CD4-positive, alpha-beta memory T cell (primary cell): ENCODE measurements at places on chromosomes 1 and 21.

DNA sequence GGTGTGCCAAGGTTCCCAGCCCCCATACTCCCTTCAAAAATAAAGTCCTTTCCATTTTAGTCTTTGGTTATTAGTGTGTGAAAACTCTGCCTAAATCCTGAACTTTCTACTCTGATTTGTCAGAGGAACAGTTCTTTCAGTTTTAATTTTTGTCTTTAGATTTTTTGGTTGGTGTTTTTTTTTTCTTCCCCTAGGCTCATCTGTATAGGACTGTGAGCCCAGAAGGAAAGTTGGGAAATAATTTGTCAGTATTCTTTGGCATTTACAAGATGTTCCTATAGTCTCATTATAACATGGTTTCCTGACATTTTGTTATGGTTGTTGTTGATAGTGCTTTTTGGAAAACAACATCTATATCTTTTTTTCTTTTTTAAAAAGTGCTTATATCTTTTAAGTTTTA lies 38.0 kb downstream of the LAMC1 start:
- DNase-seq: no peak

GRCh38 chr1:25810341-25811299 lies 9.1 kb upstream of the MTFR1L start:
- DNase-seq: peak; percentile 69

GRCh38 chr1:219226196-219226595 lies 52.5 kb downstream of the LYPLAL1 start:
- DNase-seq: no peak

DNA sequence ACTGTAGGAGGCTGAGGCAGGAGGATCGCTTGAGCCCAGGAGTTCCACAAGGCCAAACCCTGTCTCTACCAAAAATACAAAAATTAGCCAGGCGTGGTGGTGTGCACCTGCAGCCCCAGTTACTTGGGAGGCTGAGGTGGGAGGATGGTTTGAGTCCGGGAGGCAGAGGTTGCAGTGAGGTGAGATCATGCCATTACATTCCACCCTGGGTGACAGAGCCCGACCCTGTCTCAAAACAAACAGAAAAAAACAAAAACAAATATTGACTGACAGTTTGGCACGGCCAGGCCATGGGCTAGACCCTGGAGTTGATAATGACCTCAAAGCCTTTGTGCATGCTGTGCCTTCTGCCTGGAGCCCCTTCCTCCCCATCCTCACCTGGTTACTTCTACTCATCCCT lies 19.2 kb upstream of the RSPO1 start:
- no peak for DNase-seq

DNA sequence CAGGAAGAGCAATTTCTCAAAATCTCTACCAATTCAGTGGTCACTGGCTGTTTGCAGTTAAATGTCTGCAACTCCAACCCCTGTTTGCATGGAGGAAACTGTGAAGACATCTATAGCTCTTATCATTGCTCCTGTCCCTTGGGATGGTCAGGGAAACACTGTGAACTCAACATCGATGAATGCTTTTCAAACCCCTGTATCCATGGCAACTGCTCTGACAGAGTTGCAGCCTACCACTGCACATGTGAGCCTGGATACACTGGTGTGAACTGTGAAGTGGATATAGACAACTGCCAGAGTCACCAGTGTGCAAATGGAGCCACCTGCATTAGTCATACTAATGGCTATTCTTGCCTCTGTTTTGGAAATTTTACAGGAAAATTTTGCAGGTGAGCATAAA lies 167.2 kb downstream of the CRB1 start:
- DNase-seq: no peak

DNA sequence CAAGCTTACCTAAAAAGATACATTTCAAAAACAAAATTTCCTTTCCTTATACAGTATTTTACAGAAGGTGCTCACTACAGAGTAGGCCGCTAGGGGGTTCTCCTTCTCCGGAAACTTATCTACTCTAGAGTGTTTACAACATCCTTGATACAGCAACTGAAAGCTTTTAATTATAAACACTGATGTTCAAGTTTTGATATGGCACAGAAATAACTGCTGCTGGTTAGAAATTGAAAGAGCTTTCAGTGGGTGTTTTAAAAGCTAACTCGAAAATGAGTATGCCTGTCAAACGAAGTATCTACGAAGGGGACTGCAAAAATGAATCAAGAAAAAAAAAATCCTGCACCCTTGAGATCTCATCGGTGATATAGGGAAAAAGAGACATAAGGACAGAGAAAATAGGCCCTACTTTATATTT lies 1.0 kb downstream of the YOD1 start:
- DNase-seq: peak; percentile 61

- DNase-seq: no peak
Observed at GRCh38 chr1:230080822-230081221, 13.8 kb downstream of the GALNT2 start.

DNA sequence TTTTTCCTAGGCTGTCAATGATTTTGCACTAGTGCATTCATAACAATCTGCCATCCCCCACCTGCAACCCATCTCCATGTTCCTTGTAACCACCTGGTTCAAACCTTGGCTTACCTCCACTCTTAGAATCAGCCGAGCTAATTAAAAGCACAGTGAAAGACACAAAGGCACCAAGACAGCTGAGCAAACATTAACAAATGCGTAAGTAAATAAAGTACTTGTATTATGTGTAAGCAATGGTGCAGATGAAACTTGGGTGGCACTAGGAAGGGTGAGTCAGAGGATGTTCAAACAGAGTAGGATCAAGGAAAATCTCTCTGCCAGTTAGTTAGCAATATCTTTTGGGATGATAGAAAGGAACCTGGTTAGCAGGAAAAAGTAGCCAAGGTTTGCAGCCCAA lies 5.1 kb upstream of the FOXJ3 start:
- no peak for DNase-seq

GRCh38 chr21:43922949-43923348 lies 57.9 kb downstream of the AGPAT3 start:
- DNase-seq: no peak

DNA sequence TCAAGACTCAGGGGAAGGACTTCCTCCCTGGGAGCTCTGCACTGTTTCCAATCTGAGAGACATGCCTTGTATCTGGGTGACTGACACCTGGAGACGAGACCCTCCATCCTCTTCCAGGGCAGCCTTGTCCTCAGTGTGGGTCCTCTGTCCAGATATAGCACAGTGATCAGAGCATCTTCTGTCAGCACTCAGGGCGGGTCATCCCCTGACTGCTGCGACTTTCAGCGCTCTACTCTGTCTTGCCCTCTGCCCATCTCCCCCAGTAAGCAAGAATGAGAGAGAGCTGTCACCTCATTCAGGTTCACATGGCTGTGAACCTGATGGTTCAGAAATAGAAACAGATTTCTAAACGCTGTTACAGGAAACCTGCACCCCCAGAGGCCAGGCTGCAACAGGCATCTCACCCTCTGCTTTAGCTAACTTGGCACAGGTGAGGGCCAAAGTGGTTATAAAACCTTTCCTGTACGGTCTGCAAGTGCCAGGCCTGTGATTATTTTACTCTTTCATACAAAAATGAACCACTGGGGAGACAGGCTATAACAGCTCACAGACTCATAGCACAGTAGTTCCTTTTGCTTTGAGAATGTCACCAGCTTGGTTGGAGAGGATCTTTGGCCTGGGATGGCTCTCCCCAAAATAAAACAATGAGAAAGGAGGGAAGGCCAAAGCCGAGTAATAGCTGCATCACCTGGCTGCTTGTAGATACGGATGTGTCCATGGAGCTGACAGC lies 11.4 kb upstream of the TENT5C start:
- DNase-seq: no peak

DNA sequence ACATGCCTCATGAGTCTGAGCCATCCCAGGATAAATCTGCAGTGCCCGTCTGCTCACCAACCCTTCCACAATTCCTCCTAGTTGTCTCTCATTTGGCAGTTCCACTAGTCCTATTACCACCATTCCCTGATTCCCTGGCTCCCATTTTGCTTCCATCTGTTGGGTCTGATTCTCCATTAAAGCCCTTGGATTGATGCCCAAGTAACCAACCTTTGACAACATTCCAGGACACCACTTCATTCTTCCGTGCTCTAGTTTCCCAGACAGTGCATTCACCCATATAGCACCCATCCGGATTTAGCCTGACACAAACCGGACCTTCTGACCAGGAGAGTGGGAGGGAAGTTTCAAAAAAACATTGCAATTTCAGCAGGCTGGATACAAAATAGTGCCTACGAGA lies 189.4 kb upstream of the PALMD start:
- no peak for DNase-seq

GRCh38 chr1:82515650-82516049 lies 714.9 kb downstream of the ADGRL2 start:
- no peak for DNase-seq

DNA sequence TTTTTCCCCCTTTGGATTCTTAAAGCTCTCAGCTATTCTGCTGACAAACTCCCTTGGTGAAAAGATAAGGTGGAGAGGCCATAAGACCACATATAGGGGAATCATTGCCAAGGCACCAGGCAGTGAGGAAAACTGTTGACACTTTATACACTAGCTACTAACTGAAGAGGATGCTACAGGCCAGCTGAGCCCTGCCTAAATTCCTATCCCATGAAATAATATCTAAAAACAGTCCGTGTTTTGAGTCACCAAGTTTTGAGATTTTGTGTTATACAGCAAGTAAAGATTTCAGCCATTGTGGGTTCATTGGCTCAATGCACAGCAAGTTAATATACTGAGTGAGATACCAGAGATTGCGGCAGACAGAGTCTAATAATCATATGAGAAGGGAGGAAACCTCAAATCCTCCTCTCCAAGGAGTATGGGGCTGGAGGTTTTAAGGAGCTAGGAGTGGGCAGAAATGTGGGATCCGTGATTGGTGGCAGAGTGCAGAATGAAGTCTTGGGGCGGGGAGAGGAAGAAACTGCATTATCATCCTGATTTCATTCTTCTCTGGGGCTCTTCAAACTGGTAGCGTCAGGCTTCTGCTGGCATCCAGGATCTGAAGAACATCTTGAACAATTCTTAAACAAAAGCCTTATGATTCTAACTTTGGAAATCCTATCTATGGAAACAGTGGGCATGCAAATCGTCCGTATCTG lies 9.2 kb downstream of the CLDN8 start:
- DNase-seq: no peak

- no peak for DNase-seq
Observed at GRCh38 chr1:6354659-6355317, 38.8 kb downstream of the ACOT7 start.

DNA sequence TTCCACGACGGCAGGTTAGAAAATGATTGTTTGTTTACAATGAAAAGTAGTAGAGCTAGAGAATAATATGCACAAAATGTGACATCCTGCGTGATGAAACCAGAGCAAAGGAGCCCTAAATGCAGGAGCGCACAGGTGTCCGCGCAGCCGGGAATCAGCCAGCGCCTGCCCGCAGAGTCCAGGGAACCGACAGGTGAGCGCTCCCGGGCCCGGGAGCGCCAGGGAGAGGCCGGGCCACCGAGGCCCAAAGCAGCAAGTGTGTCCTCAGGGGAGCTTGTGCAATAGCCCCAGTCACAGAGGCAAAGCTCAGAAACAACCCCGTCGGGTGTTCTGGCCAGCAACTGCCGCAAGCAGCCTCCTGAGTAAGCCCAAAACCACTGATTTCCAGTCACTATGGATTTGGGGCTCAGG lies 789 bp upstream of the GALE start:
- DNase-seq: no peak
